Calu3 (cell line): ENCODE measurements at places on chromosomes 7 and 10. TPM values are rescaled to one million over a fixed set of nuclear protein-coding genes. Genes with fewer than 3 reads are reported as not detected.

DNA sequence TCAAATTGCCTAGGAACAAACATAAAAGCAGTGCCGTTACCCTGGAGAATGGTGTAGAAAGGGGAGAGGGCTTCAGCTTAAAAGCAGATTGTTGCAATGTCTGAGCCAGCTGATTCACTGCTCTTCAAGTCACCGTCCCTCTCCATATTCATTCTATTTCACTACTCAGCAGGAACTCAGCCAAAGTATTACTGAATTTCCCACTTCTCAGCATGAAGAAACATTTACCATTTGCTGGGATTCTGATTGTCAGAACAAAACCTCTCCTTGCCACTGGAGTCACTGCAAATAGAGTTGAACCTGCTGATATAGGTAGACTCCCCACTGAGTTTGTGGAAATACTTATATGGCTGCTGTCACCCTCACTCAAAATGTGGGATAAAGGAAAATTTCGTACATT, 71.7 kb downstream of the PPP1R17 start:
- H3K27me3 ChIP-seq, result no peaks in the 10 kb centered on the region
- H3K36me3 ChIP-seq, result no peaks in the 10 kb centered on the region
- no peak overlapping the region for H3K4me3 ChIP-seq

DNA sequence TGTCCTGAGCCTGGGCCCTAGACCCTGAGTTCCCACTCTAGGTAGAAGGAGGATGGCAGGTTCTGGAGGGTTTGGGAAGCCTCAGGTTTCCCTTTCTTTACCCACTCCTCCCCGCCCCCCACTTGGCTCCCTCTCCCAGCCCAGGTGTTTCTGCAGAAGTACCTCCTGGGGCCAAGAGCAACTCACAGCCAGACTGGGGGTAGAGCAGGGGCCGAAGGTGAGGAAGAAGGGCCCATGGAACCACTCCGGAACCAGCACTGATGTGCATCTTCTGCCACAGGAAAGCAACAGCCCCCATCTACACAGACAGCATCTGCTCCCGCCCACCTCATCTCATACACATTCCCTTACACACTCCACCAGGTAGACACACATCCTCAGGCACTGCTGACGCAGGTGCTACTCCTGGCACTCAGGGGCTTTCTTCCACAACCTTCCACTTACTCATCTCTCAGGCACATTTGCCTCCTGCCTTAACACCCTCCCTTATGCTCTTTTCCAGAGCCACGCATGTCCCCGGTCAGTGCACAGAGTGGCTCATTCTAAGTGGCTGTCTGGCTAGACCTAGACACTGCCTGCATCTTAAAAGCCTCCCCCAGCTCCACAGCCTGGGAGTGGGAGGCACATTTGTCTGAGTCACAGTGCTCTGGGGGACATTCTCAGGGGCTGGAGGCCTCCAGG, 1.8 kb downstream of the EPHB6 start:
- peaks cover 8% of the 10 kb centered on the region for H3K36me3 ChIP-seq
- H3K4me1 ChIP-seq, result peaks cover 21% of the 10 kb centered on the region
- no peak overlapping the region for H3K4me3 ChIP-seq
- peaks cover 72% of the 10 kb centered on the region for H3K27me3 ChIP-seq

Gene ZNF239
- 10.8 and 10.9 TPM in 2 replicates for total RNA-seq

- no peaks in the 10 kb centered on the region for H3K36me3 ChIP-seq
- no peak overlapping the region for H3K4me3 ChIP-seq
- DNase-seq, result no peak
- no peak overlapping the region for H3K27ac ChIP-seq
- peaks cover 91% of the 10 kb centered on the region for H3K27me3 ChIP-seq
- no peaks in the 10 kb centered on the region for H3K4me1 ChIP-seq
These were observed 32.9 kb upstream of the PCBD1 start for GRCh38 chr10:70921285-70921684.

GRCh38 chr7:121456785-121457359, 60.8 kb upstream of the FAM3C start:
- H3K27ac ChIP-seq, result no peak overlapping the region
- H3K4me3 ChIP-seq, result no peak overlapping the region
- H3K36me3 ChIP-seq, result no peaks in the 10 kb centered on the region

GRCh38 chr7:15174485-15174884, 271.9 kb upstream of the DGKB start:
- no peaks in the 10 kb centered on the region for H3K4me1 ChIP-seq
- no peak overlapping the region for H3K27ac ChIP-seq
- no peak overlapping the region for H3K4me3 ChIP-seq

Gene FAM241B
- total RNA-seq, result 22.9 and 25.2 TPM in 2 replicates
